EL (cell line): ENCODE measurements at places on chromosomes 3 and 15.

GRCh38 chr3:127323581-127323980 lies 35.7 kb upstream of the PRR20G start:
- DNase-seq = no peak

GRCh38 chr15:35728219-35728940 lies 182.4 kb upstream of the DPH6 start:
- DNase-seq = no peak

- DNase-seq = no peak
Observed at GRCh38 chr3:127256733-127257271, 31.0 kb downstream of the PRR20G start.

DNA sequence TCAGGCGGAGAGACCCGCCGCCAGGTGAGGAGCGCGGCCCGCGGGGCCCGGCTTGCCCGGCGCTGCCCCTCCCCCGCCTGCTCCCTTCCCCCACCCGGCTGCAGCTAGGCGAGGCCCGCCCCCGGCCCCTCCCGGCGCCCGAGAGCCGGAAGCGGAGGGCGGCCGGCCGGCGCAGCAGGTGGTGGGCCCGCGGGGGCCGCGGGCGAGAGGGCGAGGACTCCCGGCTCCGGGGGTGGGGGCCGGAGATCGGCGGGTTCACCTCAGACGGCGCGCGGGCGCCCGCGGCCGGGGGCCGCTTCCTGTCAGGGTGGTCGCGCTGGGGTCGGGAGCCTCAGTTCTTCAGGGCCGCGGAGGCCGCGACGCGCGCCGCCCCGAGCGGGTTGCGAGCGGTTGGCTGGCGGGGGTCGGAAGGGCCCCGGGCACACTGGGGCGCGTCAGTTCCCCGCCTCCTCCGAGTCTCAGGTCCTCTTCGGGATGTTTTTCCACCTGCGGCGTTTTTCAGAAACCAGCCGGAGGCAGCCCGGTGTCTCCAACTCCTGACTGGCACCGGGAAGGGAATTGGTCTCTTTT lies 395 bp downstream of the ZFAND6 start:
- peak; percentile 50 for DNase-seq

- no peak for DNase-seq
Observed at GRCh38 chr3:151684094-151684493, 49.6 kb upstream of the AADACL2 start.

GRCh38 chr3:134073583-134073945 lies 43.8 kb upstream of the SLCO2A1 start:
- DNase-seq = no peak

- no peak for DNase-seq
Observed at GRCh38 chr15:39419651-39420050, 161.2 kb upstream of the THBS1 start.

GRCh38 chr15:39128746-39129145 lies 452.1 kb upstream of the THBS1 start:
- DNase-seq = peak; percentile 41
